Stimulated activated CD8-positive, alpha-beta memory T cell treated with anti-CD3 and anti-CD28 coated beads, Interleukin-15, amount 100 ng/mL, for 48 hours (primary cell): ENCODE measurements at places on chromosomes 5 and 9.

GRCh38 chr5:67289763-67290521 is 93.3 kb upstream of the CD180 start:
- no peak for DNase-seq

GRCh38 chr5:124238350-124238749 is 508.1 kb downstream of the ZNF608 start:
- no peak for DNase-seq

DNA sequence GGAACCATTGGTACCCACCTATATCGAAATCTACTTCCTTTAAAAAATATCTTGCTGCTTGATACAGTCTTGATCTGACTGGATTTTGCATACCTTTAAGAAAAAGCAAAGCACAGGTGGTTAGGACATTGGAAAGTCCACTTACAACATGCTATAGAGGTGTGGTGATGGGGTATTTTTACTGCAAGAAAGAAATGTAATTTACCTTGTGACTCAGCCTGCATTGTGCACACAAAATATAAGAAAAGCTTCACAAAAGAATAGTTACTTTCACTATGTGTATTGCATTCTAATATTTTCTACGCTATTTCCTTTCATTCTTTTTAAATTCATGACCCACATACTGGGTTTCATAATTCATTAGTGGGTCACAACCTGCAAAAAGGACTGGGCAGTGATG is 236.2 kb upstream of the RASEF start:
- DNase-seq = no peak

DNA sequence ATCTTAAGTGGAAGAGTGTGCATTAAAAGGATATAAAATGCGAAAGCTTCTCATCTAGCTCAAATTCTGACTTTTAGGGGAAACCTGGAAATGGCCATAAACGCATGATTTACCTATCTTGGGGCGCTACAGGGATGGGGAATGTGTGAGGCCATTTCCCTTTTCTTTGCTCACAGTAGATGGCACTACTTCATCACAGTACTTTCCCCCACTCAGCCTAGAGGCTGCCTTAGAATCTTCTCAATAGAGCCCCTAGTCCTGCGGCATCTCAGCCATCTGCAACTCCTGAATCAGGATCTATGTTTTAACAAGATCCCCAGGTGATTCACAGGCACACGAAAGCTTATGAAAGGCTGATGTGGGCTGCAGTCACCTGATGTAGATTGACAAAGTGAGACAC is 110.8 kb downstream of the LHFPL2 start:
- DNase-seq = no peak

- DNase-seq = no peak
Observed at GRCh38 chr9:30995956-30996738, 1388.3 kb upstream of the ACO1 start.

DNA sequence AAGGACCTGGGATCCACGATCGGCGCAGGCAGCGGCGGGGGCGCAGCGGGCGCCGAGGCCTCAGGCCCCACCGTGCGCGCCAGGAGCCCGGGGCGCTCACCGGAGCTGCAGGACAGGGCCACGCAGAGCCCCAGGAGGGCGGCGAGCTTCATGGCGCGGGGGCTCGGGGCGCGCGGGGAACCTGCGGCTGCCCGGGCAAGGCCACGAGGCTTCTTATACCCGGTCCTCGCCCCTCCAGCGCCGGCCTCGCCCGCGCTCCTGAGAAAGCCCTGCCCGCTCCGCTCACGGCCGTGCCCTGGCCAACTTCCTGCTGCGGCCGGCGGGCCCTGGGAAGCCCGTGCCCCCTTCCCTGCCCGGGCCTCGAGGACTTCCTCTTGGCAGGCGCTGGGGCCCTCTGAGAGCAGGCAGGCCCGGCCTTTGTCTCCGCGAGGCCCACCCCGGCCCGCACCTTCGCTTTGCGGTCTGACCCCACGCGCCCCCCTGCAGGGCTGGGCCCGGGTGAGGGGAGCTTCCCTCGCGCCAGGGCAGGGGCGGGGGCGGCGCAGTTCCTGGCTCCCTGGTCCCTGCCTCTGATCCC is at the start of gene SCGB3A1:
TSS of gene SCGB3A1 (minus strand) at position 189 of the 577 bp plus-strand sequence. CDS start at position 152, 37 bp downstream.
- DNase-seq = no peak

DNA sequence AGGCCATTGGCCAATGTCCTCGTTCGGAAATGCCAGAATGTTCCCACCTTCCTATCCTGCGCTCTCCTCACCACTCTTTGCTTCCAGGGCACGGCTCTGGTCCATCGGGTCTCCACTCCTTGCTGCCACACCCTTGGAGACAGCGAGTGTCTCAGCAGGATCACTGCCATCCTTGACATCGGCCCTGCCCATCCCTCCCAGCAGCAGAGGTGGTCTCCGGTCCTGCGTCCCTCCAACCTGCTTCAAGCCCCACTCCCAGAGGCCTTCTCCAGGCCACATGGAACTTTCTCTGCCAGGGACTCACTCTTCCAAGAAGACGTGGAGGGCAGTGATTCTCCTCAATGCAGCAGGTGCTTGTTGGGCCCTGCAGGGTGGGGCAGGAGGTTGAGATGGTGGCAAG is 42.7 kb downstream of the IRX2 start:
- DNase-seq = no peak

DNA sequence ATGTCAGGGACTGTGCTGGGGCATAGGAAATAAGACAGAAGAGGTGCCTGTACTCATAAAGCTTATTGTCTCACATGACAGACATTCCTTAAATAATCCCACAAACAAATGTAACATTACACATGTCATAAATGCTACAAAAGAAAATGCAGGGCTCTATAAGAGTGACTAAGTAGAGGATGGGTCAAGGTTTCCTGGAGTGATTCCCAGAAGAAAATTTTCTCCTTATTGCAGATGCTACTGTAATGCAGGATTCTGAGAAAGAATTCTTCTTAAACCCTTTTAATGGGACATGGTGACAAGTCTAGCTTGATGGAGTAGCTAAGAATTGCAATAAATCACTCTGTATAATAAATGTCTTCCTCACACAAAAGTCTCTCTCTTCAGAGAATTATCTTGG is 55.7 kb downstream of the SH3TC2 start:
- DNase-seq = no peak

GRCh38 chr9:109372246-109372645 is 51.4 kb upstream of the EPB41L4B start:
- DNase-seq = no peak

- no peak for DNase-seq
Observed at GRCh38 chr9:14418941-14419937, 105.3 kb upstream of the NFIB start.
